ENCODE measurements at places on chromosomes 6 and 20. TPM values are rescaled to one million over a fixed set of nuclear protein-coding genes. Genes with fewer than 3 reads are reported as not detected.

DNA sequence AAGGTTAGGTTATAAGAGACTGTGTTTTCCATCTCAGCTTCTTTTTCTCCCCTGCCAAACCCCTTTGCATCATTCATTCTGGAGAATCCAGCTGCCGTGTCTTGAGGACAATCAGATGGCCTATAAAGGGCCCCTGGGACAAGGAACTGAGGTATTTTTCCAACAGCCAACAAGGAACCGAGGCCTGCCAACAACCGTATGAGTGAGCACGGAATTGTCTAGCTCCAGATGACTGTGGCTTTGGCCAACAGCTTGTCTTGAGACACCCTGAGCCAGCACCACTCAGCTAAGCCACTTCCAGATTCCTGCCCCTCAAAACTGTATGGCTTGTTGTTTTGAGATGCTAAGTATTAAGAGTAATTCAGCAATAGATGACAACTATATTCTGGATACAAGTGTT, 433.7 kb upstream of the HSF2 start:
- DNase-seq = no peak

DNA sequence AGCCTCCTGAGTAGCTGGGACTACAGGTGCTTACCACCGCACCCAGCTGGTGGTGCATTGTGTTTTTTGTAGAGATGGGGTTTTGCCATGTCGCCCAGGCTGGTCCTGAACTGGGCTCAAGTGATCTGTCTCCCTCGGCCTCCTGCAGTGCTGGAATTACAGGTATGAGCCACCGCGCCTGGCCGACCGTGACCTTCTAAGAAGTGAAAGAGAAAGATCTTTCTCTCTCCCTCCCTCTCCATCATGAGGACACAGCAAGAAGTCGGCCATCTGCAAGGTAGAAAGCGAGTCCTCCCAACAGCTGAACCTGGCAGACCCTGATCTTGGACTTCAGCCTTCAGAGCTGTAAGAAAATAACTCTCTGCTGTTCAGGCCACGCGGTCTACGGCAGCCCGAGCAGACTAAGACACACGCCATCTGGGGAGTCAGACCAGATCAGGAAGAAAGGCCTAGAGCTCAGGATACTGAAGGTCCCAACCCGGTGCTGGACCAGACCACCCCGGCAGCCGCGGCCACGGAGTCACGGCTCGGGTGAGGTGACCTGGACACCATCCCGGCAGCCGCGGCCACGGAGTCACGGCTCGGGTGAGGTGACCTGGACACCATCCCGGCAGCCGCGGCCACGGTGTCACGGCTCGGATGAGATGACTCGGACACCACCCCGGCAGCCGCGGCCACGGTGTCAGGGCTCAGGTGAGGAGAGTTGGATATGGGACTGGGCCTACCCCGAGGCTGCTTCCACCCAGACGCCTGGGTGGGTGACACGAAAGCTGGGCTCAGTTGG, 9.6 kb downstream of the GMEB2 start:
- no peak for DNase-seq

DNA sequence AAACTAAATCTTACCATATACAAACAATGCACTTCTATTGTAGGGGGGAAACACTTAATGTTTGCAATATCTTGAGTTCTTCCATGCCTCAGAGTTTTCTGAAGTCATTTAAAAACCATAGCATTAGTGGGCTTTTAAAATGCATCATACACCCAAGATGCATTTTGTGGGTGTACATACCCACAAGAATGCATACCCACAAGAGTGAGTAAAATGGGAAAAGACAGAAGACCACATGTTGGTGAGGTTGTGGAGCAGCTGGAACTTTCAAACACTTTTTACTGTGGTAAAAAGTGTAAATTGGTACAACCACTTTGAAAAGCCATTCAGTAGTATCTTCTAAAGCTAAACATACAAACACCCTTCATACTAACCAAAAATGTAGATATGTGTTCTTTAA, 57.5 kb downstream of the CYB5R4 start:
- no peak for DNase-seq

Gene ALDH5A1
- 18.1 TPM for total RNA-seq
